NCI-H345 (cell line): ENCODE measurements at places on chromosomes 3 and 15.

GRCh38 chr3:131072845-131073244 is 46.2 kb downstream of the NEK11 start:
- no peak for DNase-seq

DNA sequence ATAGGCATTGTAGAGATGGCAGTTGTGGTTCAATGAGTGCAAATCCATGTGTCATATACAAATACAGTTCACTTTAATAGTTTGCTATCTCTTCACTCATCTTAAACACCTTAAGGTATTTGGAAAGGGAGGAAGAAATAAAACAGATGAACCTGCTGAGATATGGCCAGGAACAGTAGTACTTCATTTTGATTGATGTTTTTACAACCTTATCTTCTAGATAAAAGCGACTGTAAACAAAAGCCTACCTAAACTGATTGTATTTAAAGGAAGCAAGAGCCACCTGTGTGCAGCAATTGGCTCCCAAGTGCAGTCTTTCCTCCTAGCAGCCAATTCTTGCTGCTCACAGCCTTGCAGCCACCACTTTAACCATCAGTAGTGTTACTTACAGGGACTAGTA is 217.7 kb downstream of the CDIN1 start:
- no peak for DNase-seq

- DNase-seq, result no peak
Measured at GRCh38 chr15:31173790-31174450, 72.4 kb upstream of the TRPM1 start.

GRCh38 chr15:60392601-60392985 is 5.2 kb downstream of the ANXA2 start:
- DNase-seq, result peak; percentile 22

DNA sequence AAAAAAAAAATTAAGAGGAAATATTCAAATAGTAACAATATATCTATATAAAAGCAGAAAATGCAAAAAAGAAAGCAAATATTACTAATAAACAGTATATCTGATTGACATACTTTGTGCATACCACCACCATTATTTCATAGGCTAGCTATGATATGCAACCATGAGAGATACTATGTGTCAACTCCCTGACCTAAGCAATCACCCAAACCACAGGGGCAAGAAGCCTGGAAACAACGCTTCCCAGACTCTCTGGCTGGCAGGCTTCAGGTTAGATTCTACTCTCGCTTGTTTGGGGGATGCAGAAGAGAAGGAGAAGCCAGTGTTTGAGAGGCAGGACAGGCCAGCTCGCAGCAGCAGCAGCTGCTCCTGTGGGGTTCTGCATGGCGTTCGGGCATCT is 169.3 kb upstream of the TPM1 start:
- no peak for DNase-seq

DNA sequence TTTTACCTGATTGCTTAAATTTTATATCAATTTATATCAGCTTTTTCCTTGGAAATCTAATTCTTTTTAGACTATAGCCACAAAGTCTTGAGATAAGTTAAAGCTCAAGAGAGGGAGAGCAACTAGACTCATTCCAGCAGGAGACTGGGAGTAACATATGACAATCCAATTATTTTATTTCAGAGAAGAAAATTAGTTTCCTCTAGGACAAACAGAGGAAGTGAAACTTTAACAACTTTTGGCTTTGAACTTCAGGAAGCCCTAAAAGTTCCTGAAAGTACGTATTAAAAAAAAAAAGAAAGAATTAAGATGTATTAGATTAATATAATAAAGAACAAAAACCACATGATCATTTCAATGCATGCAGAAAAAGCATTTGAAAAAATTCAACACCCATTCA is 13.9 kb upstream of the UBE2E2 start:
- no peak for DNase-seq

GRCh38 chr3:72128921-72129320 is 344.0 kb upstream of the PROK2 start:
- DNase-seq, result no peak

DNA sequence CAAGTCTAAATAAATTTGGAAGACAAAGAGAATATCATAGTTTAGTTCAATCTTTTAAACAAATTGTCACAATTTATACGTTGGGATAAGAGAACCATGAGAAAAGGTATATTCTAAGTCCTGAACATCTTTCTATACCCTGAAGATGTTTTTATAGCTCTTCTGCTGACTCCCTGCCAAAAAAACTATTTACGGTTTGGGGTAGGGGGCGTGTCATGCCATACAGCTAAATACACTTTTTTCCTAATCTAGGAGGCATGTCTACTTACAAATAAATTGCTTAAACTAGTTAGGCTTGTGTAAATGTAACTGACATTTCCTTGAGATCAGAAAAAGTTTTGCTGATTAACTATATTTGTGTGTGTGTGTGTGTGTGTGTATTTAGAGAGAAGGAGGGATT is 163.3 kb downstream of the PGPEP1L start:
- DNase-seq, result no peak

DNA sequence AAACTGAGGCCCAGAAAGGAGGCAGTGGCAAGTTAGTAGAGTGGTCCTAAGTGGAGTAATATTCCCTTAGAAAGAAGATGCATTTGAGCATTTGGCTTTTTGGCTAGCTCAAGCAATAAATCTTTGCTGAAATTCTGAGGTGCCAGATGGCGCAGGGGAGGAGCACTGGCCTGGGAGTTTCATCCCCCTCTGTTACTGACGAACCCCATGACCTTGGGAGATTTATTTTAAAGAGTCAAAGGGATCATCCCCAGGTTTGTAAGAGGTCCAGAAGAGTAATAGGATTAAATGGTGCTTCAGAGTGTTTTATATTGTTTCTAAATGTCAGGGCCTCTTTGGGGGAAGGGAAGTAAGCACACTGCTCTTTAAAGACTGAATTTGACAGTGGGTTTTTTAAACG is 85.1 kb upstream of the PIAS1 start:
- no peak for DNase-seq

DNA sequence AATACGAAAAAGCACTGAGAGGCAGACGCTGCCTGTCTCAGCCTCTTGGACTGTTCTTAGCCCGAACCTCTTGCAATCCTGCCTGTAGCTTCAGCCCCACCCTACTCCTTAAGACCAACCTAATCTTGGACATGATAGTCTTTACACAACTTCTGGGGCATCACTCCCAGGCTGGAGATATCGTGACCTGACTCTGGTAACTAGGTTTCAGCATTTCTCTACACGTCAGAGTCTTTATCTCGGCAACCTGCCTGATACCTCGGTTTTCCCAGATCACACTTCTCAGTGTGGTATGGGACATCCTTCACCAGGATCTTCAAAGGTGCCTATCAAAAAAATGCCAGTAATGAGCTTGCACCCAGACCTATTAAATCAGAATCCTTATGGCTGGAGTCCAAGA is 590.2 kb upstream of the KCNMB2 start:
- no peak for DNase-seq

DNA sequence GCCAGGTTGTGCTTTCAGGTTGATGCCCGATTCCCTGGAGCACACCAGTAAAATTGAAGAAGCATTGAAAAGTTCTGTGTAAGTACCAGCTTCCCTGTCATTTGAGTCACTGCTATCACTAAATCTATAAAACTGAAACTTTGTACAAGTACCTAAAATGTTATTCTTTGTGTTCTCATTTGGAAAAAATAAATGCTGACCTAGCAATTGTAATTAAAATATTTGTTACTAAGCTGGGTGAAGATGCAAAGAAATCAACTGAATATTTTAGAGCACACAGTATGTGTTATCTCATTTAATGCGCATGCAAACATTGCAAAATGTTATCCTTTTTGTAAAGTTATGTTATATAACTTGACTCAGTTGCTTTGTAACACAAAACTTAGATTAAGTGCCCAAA is 733.7 kb downstream of the TBL1XR1 start:
- no peak for DNase-seq

DNA sequence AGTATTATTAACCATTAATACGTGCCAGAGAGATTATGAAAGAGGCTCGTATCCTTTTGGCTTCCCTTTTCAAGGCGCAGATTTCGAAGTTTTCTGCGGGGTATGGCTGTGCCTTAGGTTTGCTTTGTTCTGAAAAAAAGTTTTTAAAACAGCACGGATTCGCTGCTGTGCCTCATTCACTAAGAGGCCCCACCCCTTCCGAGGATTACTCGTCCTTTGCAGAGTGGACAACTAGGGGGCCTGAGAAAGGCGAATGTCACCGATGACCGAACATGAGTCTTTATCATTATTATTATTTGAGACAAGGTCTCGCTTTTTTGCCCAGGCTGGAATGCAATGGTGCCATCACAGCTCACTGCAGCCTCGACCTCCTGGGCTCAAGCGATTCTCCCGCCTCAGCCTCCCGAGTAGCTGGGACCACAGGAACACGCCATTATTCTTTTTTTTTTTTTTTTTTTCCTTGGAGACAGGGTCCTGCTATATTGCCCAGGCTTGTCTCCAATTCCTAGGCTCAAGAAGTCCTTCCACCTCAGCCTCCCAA is 684 bp upstream of the RPS27L start:
- DNase-seq, result peak; percentile 17

GRCh38 chr3:138800248-138800647 is 34.5 kb downstream of the PIK3CB start:
- no peak for DNase-seq

DNA sequence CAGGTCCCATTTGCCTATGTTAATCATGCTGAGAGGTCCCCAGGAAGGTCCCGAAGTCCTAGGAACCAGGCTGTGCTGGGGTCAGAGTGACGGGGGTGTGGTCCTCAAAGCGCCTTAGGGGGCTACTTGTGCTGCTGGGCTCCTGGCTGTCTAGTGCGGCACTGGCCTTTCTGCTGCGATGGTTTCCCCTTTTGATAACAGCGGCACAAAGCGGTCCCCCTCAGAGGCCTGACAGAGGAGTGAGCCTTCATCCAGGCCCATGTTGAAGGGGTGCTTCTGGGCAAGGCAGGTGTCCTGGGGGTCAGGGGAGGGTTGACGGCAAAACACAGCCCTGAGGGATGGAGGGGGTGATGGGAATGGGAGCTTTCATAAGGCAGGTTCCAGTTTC is 68.8 kb downstream of the HMCES start:
- no peak for DNase-seq
